Right hindlimb (tissue), 1 donor: ENCODE measurements at places on chromosomes 7 and 10.

- no peak for DNase-seq
Measured at GRCh38 chr10:68813559-68813958, 13.8 kb upstream of the STOX1 start.

- no peak for DNase-seq
Measured at GRCh38 chr7:136555933-136556332, 312.5 kb upstream of the CHRM2 start.

DNA sequence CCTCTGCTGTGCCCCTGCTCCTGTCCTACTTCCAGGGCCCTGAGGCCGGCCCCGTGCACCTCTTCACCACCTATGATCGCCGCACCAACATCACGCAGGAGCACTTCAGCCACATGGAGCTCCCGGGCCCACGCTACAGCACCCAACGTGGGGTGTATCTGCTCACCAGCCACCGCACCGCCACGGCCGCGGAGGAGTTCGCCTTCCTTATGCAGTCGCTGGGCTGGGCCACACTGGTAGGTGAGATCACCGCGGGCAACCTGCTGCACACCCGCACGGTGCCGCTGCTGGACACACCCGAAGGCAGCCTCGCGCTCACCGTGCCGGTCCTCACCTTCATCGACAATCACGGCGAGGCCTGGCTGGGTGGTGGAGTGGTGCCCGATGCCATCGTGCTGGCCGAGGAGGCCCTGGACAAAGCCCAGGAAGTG lies 1.8 kb downstream of the RBP3 start:
- DNase-seq: no peak

- no peak for DNase-seq
Measured at GRCh38 chr10:123140164-123140982, 4.6 kb downstream of the HMX3 start.

GRCh38 chr7:131508754-131509486 lies 47.5 kb downstream of the PODXL start:
- no peak for DNase-seq
